A172 (cell line): ENCODE measurements at places on chromosomes 12 and 14.
A peak's percentile ranks its signal among the peaks of the same experiment; 100 is the strongest.

- peak; percentile 70 for DNase-seq
Observed at GRCh38 chr12:53205747-53206419, 1.2 kb downstream of the ITGB7 start.

DNA sequence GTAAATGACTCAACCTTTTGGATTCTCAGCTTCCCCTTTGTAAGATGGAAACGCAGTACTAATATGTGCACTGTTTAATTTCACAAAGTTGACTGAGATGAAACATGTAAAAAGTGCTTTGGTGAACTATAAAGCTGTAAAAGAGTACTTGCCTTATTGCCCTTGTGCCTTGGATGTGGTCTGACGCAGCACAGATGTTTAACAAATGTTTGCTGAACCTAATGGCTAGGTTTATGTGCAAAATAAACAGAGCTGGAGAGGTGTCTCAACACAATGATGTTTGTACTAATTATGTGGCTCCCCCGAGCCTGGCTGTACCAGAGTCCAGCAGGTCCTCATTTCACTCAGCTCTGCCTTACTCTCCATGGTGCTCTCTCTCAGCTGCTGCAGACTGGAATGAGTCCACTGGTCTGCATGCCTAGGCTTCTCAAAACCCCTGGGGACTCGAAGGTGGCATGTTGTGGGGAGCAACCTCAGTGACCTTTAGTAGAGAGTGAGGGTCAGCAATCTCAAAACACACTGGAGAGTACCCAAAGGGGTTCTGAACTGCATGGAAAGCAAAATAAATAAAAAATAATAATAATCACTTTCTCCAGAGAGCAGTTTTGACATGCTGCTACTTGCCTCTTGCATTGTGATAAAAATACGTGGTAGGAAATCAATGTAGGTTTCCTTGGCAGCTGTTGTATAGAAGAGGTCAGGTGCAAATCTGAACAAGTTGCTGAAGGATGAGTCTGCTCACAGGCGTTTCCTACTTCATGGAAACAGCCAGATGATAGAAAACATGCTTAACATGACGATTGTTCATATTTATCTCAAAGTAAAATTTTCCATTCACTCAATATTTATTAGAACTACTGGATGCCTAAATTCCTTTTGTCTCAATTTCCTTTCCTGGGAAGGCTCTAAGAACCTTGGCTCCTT lies 8.5 kb upstream of the AMIGO2 start:
- peak; percentile 46 for DNase-seq

DNA sequence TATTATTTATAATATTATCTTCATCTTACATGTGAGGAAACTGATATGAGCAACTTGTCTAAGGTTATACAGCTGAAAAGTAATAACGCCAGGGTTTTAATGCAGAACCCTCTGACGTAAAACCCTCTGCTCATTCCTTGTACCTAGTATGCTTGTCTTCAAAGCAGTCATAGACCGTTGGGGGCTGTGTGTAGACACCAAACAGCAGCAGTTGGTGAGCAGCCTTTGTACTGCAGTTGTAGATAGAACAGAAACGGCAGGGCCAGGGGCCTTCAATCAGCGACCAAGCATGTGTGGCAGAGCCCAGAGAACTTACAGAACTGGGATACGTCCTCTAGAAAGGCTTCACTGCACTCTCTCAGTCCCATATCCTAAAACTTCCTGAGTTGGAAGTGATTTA lies 28.1 kb downstream of the EVL start:
- DNase-seq: no peak

- DNase-seq: peak; percentile 36
Observed at GRCh38 chr12:119989731-119990381, 820 bp downstream of the BICDL1 start.

GRCh38 chr12:69092137-69092536 lies 147.2 kb upstream of the CPSF6 start:
- DNase-seq: no peak

- DNase-seq: no peak
Observed at GRCh38 chr14:77036484-77037214, 8.1 kb upstream of the IRF2BPL start.
